CD4-positive, alpha-beta T cell (primary cell): ENCODE measurements at places on chromosomes 11 and 22. TPM values are rescaled to one million over a fixed set of nuclear protein-coding genes. Genes with fewer than 3 reads are reported as not detected.

DNA sequence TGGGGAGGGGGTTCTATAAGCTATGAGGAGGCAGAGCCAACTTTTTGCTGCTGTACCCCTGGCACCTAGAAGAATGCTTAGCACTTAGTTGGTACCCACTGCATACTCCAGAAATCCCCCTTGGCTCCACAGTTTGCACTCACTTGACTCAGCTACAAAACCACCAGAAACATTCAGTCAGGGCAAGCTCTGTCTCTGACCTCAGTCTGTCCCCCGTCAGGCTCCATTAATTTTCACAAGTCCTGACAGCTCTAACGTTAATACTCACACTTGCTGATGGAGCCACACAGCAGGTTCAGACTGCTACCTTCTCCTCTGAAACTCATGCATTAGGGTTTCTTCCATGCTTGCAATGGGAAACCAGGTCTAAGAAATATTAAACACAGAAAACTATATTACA, 81.7 kb downstream of the MPPED2 start:
- no peaks in the 10 kb centered on the region for H3K27me3 ChIP-seq
- no peak for DNase-seq
- H3K4me3 ChIP-seq, result no peak overlapping the region
- H3K4me1 ChIP-seq, result no peaks in the 10 kb centered on the region

DNA sequence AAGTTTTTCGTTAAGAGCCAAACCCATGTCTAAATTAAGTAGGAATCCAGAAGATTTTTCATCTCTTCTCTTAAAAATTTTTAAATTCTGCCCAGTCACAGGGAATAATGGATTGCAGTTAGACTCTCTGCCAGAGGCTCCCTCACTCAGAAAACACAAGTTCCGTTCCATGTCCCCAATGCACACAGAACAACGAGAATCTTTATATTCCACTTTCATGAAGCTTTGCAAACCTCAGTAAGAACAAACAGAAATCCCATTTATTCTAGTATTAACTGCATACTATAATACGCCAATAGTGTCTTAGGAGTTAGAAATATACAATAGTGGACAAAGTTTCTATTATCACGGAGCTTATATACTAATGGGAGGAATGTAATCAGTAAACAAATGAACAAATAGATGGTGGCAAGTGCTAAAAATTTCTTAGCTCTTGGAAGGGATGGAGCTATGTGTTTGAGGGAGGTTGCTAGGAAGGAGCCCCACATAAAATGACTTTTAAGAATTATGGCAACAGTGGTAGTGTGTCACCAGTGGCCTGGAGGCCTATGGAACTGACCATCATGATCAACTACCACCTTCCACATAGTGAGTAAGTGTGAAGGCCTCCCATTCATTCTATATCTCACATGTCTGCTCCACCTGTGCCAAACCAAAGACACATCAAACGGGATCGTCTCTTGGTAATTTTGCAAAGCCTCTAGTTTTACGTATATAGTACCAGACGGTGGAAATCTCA, 24.9 kb downstream of the PICALM start:
- no peak overlapping the region for H3K4me3 ChIP-seq
- no peak overlapping the region for H3K27ac ChIP-seq
- DNase-seq, result no peak
- H3K36me3 ChIP-seq, result no peaks in the 10 kb centered on the region
- no peaks in the 10 kb centered on the region for H3K27me3 ChIP-seq

DNA sequence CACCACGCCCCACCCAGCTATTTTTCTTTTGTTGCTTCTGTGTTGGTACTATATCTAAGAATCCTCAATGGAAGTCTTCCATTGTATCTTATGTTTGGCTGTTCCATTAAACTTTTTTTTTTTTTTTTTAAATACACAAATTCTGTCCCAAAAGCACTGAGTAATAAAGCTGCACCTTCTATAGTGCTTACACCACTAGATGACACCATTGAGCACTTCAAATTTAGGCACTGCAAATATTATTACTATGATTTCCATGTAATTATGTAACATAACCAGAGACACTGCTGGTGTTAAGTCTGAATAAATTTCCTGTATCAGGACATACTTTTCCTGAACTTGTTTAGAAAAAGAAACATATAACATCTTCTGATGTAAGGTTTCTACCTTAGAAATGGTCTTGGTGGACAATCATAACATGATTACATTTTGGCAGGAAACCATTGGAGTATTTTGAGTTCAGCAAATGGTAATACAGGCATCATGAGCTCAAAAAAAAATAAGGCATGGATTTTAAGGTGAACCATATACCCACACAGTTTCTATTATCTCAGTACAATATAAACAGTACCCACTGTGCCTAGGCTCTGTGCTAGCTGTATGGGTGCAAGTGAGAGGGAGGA, 110.5 kb downstream of the ATG16L2 start:
- H3K27me3 ChIP-seq, result no peaks in the 10 kb centered on the region
- H3K36me3 ChIP-seq, result peaks cover 7% of the 10 kb centered on the region
- DNase-seq, result peak; percentile 59
- H3K27ac ChIP-seq, result no peak overlapping the region

MPZL3 gene
- 29.0 TPM for total RNA-seq

DNA sequence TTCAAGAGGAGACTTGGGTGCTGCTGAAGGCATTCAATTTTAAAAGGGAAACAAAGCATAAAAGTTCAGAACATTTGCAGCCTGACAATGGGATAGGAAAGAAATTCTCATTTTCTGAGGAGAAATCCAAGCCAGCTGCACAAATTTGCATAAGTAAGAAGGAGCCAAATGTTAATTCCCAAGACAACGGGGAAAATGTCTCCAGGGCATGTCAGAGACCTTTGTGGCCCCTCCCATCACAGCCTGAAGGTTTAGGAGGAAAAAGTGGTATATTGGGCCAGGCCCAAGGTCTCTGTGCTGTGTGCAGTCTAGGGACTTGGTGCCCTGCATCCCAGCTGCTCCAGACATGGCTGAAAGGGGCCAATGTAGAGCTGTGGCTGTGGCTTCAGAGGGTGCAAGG, 12.7 kb upstream of the OR51F1 start:
- no peaks in the 10 kb centered on the region for H3K4me1 ChIP-seq
- H3K27ac ChIP-seq, result no peak overlapping the region
- H3K27me3 ChIP-seq, result no peaks in the 10 kb centered on the region
- no peaks in the 10 kb centered on the region for H3K36me3 ChIP-seq
- DNase-seq, result no peak
- H3K4me3 ChIP-seq, result no peak overlapping the region

DNA sequence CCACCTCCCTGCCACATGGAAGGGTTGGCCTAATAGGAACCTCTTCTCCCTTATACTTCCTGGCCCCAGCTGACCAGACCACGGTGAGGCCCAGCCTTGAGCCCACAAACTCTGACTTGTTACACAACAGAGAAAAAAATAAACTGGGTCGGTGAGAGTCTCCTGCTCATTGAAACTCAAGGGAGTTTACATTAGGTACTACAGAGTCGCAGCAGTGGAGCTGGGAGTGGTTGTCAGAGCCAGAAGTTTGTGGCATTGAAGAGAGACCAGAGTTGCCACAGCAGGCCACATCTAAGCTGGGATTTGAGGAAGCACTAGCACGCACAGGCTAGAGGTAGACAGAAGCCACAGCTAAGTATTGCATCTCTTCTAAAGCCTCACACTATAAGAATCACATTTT, 296.2 kb downstream of the DDX10 start:
- no peaks in the 10 kb centered on the region for H3K36me3 ChIP-seq
- no peak overlapping the region for H3K4me3 ChIP-seq
- DNase-seq, result no peak
- no peaks in the 10 kb centered on the region for H3K4me1 ChIP-seq
- no peak overlapping the region for H3K27ac ChIP-seq

- no peak for DNase-seq
- H3K36me3 ChIP-seq, result no peaks in the 10 kb centered on the region
- H3K4me1 ChIP-seq, result peaks cover 6% of the 10 kb centered on the region
- H3K27me3 ChIP-seq, result no peaks in the 10 kb centered on the region
- no peak overlapping the region for H3K4me3 ChIP-seq
- H3K27ac ChIP-seq, result no peak overlapping the region
Observed at GRCh38 chr11:128196235-128196634, 391.1 kb downstream of the ETS1 start.

DNA sequence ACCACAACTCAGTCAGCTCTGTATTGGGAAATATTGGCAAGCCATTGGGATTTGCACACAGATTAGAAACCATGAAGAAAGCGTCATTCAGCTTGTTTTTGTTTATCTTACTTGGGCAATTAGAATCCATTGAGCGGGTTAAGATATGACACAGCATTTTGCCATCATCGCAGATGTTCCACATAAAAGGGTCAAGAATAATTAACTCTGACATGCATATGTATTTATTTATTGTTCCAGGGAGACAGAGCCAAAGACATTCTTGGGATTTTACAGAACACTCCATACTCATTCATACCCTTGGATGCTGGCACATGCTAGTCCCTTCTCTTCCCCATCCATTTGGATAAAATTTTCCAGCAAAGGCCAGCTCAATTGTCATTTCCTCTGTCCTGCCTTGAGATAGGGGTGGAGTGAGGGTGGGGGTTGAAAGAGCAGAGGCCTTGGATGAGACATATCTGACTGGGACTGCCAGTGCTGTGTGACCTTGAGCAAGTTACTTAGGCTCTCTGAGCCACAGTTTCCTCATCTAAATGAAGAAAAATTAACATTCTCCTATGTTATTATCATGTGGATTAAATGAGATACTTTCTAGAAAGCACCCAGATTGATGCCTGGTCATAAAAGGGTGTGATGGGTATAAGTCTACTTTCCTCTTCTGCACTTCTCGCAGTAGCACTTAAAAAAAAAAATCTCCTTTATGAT, 179.7 kb downstream of the RRAS2 start:
- DNase-seq, result no peak
- H3K4me3 ChIP-seq, result no peak overlapping the region
- peaks cover 6% of the 10 kb centered on the region for H3K4me1 ChIP-seq
- no peaks in the 10 kb centered on the region for H3K36me3 ChIP-seq
- no peaks in the 10 kb centered on the region for H3K27me3 ChIP-seq
